Sigmoid colon (tissue), 7 donors: ENCODE measurements at places on chromosomes 5 and 9. TPM values are rescaled to one million over a fixed set of nuclear protein-coding genes. Genes with fewer than 3 reads are reported as not detected.
A peak's percentile ranks its signal among the peaks of the same experiment; 100 is the strongest.

- peak; percentile 68 for DNase-seq
- H3K36me3 ChIP-seq = no peaks in the 10 kb centered on the region
- H3K27ac ChIP-seq = no peak overlapping the region
- H3K27me3 ChIP-seq = peaks cover 34% of the 10 kb centered on the region
Observed at GRCh38 chr5:180645274-180646204, 3.9 kb downstream of the FLT4 start.

DNA sequence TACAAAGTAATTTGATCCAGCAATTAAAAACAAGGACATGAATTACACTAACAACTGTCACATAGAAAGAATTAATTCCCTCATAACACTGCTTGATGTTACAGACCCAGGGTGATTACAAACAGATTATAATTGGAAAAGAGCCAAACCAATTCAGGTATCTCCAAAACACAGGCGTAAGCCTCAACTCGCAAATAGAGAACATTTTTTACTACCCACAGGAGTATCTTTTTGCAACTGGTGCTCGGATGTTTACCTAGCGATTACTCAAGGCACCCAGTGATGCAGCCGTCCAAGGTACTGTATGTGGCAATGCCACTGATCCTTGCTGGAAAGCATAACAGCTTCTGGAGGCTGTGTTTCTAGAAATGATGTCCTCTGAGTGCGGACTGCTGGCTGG is 386.1 kb upstream of the KIF2A start:
- H3K27ac ChIP-seq = no peak overlapping the region
- H3K4me1 ChIP-seq = peaks cover 28% of the 10 kb centered on the region
- no peaks in the 10 kb centered on the region for H3K27me3 ChIP-seq
- no peak overlapping the region for H3K4me3 ChIP-seq
- H3K36me3 ChIP-seq = no peaks in the 10 kb centered on the region

- no peak for DNase-seq
- H3K27ac ChIP-seq = no peak overlapping the region
- H3K4me3 ChIP-seq = no peak overlapping the region
- no peaks in the 10 kb centered on the region for H3K4me1 ChIP-seq
- H3K36me3 ChIP-seq = peaks cover 4% of the 10 kb centered on the region
Observed at GRCh38 chr9:100219347-100219746, 120.3 kb downstream of the INVS start.

DNA sequence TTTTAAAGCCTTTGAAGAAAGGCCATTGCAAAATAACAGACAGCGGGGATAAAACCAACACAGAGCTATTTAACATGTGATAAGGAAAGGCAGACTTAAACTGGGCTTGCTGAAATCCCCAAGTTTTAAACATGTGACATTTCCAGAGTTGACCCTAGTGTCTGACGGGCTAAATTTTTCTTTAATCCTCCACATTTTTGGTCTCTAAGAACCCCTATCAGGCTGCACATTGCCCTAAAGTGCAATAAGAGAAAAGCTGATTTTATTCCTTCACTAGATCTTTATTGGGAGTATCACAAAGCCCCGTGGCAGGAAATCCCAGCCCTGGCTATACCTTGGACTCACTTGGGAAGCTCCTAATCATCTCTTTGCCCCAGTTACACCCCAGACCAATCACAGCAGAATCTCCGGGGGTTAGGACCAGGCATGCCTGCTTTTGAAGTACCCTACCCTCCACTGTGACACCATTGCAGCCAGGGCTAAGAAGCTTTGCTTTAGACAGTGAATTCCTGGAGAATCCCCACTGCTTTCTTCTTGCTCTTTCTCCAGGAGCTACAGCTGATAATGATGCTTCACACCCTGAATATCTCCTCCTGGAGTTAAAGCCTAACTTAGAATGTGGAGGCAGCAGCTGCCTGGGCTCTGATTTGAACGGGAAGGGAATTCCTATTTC is 20.1 kb upstream of the COL15A1 start:
- H3K4me1 ChIP-seq = peaks cover under 1% of the 10 kb centered on the region
- H3K27me3 ChIP-seq = no peaks in the 10 kb centered on the region
- H3K27ac ChIP-seq = no peak overlapping the region
- no peak for DNase-seq
- H3K36me3 ChIP-seq = no peaks in the 10 kb centered on the region

GRCh38 chr9:90943341-90943740 is 141.7 kb downstream of the SYK start:
- no peak overlapping the region for H3K27ac ChIP-seq
- no peak for DNase-seq
- H3K4me3 ChIP-seq = no peak overlapping the region
- no peaks in the 10 kb centered on the region for H3K36me3 ChIP-seq
- H3K27me3 ChIP-seq = no peaks in the 10 kb centered on the region

- H3K36me3 ChIP-seq = no peaks in the 10 kb centered on the region
- no peak for DNase-seq
- no peaks in the 10 kb centered on the region for H3K27me3 ChIP-seq
- H3K27ac ChIP-seq = peak overlapping the region; percentile 69
- peaks cover 23% of the 10 kb centered on the region for H3K4me1 ChIP-seq
- peak overlapping the region; percentile 87 for H3K4me3 ChIP-seq
Observed at GRCh38 chr5:179343719-179344430, 1.4 kb downstream of the ADAMTS2 start.

GRCh38 chr5:177018341-177018740 is 4.2 kb upstream of the ZNF346 start:
- H3K4me1 ChIP-seq = peaks cover 9% of the 10 kb centered on the region
- no peak overlapping the region for H3K4me3 ChIP-seq
- no peaks in the 10 kb centered on the region for H3K36me3 ChIP-seq
- no peak overlapping the region for H3K27ac ChIP-seq
- no peak for DNase-seq

DNA sequence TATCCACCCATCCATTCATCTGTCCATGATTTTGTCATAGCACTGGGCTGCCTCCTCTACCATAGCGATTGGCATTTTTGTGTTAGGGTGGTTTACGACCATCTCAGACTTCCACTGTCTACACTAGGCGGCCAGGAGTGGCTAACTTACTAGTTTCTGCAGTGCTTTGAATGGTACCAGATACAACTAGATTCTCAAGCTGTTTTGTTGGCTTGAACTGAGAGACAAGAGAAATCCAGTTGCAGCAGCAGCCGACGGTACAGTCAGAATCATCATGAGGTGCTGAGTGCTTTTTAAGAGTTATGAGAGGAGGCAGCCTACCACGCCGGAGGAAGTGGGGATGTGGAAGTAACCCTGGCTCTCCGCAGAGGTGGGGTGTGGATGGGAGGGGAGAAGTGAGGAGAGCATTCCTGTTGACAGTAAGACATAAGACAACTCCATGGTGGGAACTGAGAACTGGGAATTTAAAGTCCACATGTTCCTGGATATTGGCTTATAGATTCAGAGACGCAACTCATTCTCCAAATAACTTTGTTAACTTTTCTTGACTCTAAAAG is 27.9 kb downstream of the COL5A1 start:
- no peaks in the 10 kb centered on the region for H3K27me3 ChIP-seq
- DNase-seq = peak; percentile 65
- H3K36me3 ChIP-seq = no peaks in the 10 kb centered on the region
- no peak overlapping the region for H3K27ac ChIP-seq
- no peak overlapping the region for H3K4me3 ChIP-seq

DNA sequence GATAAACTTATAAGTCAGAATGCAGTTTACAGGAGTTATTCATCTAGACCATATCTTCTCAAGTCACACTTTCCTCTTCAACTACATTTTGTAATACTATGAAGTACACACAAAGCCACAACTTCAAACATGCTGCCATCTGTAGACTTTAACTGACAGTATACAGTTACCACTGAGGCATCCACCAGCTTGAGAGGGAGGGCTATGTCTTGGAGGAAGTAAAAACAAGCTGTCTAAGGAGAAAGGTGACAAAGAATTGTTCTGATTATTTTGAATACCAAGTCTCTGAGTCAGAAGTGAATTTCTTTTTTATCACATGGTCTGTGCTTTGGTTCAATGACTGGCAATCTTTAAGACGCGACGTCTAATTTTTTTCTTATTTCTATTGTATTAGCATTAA is 97.6 kb upstream of the CDH10 start:
- no peaks in the 10 kb centered on the region for H3K27me3 ChIP-seq
- no peak overlapping the region for H3K27ac ChIP-seq
- H3K4me3 ChIP-seq = no peak overlapping the region
- no peak for DNase-seq

- no peak overlapping the region for H3K4me3 ChIP-seq
- peaks cover 28% of the 10 kb centered on the region for H3K4me1 ChIP-seq
- no peaks in the 10 kb centered on the region for H3K36me3 ChIP-seq
Observed at GRCh38 chr5:33230467-33231078, 210.2 kb upstream of the TARS1 start.

- no peaks in the 10 kb centered on the region for H3K36me3 ChIP-seq
- peaks cover 9% of the 10 kb centered on the region for H3K4me1 ChIP-seq
- H3K4me3 ChIP-seq = no peak overlapping the region
- peak overlapping the region; percentile 24 for H3K27ac ChIP-seq
Observed at GRCh38 chr5:168681556-168682183, 102.5 kb upstream of the PANK3 start.

DNA sequence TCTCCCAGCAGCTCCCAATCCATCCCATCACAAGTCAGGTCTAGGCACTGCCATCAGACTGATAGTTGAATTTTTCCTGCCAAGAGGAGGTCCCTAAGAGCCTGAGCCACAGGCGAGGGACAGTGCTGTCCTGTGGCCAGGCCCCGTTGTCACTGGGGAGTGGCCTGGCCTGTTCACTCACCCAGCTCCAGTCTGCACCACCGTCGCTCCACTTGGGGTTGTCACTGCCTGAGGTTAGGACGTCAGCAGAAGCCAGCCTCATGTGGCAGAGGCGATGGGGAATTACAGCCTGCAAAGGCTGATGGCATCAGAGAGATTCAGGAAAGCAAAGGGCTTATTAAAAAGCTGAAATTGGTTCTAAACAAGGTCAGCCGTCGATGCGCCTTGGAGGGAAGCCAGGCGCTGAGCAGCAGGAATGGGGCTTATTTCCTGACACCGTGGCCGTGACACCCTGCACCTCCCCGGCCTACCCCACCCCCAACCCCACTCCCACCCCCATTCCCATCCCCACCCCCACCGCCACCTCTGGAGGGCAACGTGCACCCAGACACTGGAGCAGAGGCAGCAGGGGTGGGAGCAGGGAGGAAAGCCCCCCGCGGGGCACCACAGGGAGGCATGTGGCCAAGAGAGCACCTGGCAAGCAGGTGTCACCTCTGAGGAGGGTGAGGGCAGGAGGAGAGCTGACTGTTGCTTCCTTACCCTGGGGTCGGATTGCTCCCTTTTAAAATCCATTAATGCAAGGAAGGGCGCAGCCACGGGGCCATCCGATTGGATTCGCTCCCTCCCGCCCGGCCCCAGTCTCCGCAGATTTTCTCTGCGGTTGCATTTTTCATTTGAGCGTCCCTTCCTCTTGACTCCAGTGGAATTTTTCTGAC is 3.1 kb upstream of the DBH start:
- H3K27me3 ChIP-seq = no peaks in the 10 kb centered on the region
- no peak for DNase-seq
- no peaks in the 10 kb centered on the region for H3K4me1 ChIP-seq
- no peak overlapping the region for H3K27ac ChIP-seq

DNA sequence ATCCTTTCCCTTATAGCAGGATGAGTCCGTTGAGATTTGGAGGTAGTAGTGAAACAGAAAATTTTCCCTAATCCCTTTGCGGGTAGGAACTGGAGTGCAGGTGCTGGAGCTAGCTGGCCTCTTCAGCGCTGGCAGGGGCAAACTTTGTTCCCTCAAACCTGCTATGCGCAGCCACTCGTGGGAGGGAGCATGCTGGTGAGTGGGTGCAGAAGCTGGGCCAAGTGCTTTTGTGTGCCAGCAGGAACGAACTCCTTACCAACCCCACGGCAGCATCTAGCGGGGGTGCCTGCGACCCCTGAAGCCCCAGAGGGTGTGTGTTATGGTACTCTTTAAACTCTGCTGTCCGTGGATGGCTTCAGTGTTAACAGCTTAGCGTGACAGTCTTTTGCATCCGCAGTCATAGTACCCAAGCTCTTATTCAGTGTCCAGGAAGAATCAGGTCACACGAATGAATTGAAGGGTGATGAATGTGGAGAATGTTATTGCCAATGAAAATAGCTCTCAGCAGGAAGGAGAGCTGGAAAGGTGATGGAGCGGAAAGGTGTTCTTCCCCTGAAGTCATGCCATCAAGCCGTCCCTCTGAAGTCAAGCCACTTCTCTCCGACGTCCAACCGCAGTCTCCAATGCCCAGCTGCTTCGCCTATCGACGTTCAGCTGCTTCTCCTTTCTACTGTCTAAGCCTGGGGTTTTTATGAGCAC is 1445.1 kb upstream of the CDH9 start:
- H3K36me3 ChIP-seq = no peaks in the 10 kb centered on the region
- H3K4me3 ChIP-seq = no peak overlapping the region
- no peak for DNase-seq

DNA sequence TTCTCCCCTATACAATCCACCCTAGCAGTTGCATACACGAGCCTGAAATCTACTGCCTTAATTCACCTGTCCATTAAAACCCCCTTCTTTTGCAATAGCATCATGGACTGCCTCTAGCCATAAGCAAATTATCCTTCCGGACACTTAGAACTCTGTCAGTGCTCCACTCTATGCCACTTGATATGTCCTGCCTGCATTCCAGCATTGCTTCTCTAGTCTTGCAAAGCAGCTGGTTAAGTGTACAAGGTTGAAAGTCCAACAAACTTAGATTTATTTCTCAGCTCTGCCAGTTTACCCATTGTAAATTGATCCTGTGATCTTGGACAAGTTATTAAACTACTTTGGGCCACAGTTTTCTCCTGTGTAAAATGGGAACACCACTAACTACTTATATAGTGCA is 197.9 kb downstream of the EPB41L4A start:
- no peaks in the 10 kb centered on the region for H3K36me3 ChIP-seq
- H3K4me3 ChIP-seq = no peak overlapping the region

DNA sequence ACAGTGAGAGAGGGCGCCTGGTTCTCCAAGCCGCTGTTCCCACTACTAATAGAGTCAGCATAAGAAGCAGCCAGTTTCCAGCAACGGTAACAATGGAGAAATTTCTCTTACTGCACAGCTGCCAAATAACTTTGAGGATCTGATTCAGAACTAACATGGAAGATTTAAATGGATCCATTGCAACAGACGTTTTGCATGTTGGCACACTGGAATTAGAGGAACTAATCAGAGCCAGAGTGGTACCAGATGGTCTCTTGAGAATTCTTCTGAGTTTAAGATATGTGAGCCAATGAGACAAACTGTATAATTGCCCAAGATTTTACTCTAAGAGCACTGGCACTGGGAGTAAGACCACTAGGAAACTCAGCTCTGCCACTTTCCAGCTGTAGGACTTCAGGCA is 186.5 kb downstream of the EFNA5 start:
- H3K27ac ChIP-seq = no peak overlapping the region
- H3K4me3 ChIP-seq = no peak overlapping the region
- H3K27me3 ChIP-seq = no peaks in the 10 kb centered on the region
- H3K4me1 ChIP-seq = no peaks in the 10 kb centered on the region
- H3K36me3 ChIP-seq = no peaks in the 10 kb centered on the region

OLFM1 gene
- 17.7 TPM for total RNA-seq

ACTBL2 gene
- not detected for total RNA-seq

SAPCD2 gene
- 0.81 TPM for total RNA-seq

ENHO gene
- not detected for total RNA-seq

DRD1 gene
- total RNA-seq = not detected

MEF2C gene
- 51.4 TPM for total RNA-seq

EPB41L4B gene
- total RNA-seq = 0.49 TPM

IL9 gene
- total RNA-seq = not detected

RAD23B gene
- 70.3 TPM for total RNA-seq
